ENCODE measurements at places on chromosomes 2 and 18.
A peak's percentile ranks its signal among the peaks of the same experiment; 100 is the strongest.

GRCh38 chr18:25621682-25622081 lies 269.7 kb upstream of the ZNF521 start:
- no peak for DNase-seq

DNA sequence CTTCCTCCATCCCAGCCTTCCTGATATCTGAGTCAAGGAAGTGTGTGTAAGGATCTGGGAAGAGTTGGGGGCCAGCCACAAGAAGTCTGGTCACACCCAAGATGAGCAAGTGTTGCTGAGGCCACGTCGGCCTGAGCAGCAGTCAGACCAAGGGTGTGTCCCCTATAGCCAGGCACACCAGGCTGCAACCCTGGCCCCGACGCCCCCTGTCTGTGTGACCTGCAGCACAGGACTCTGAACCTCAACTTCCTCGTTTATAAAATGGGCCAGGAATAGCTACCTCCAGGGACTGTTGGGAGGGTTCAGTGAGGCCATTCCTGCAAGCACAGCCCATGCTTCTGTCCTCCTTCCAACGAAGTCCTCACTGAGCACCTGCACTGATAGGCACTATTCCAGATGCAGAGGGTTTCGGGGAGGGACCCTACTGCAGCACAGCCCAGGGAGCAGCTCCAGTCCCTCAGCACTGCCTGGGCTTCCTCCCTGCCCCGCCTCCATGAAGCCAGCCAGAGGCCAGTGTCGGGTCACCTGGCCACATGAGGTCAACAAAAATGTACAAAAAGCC lies 13.3 kb downstream of the LIMS2 start:
- DNase-seq: no peak

GRCh38 chr2:161557538-161557937 lies 66.7 kb upstream of the SLC4A10 start:
- DNase-seq: no peak

GRCh38 chr2:189265696-189266320 lies 86.2 kb upstream of the COL5A2 start:
- no peak for DNase-seq

DNA sequence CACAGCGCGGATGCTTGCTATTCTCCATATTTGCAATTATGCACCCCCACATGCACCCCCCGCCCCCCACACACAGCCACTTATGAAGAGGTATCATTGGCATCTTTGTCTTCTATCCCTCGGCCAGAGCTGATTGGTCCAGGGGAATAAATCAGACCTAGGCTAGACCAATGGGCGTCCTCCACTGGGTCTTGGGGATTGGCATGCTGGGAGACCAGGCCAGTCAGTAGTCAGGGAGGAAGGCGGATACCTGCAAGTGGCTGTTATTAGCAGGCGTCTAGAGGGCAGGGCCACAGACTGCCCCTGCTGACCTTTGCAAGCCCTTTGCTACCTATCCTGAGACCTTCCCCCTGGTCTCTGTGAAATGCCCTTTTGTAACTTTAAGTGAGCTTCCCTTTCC lies 30.0 kb downstream of the ATOH8 start:
- DNase-seq: no peak

GRCh38 chr2:217652761-217653639 lies 349.8 kb downstream of the TNS1 start:
- peak; percentile 82 for DNase-seq

- no peak for DNase-seq
Observed at GRCh38 chr18:80074697-80075096, 34.4 kb upstream of the ADNP2 start.

- DNase-seq: no peak
Observed at GRCh38 chr2:216653093-216653799, 20.0 kb downstream of the IGFBP2 start.

- DNase-seq: no peak
Observed at GRCh38 chr2:223696719-223697118, 94.6 kb upstream of the SCG2 start.

GRCh38 chr2:205511221-205511620 lies 171.1 kb upstream of the NRP2 start:
- no peak for DNase-seq

- no peak for DNase-seq
Observed at GRCh38 chr18:47251289-47252120, at the start of gene SKOR2. TSS of gene SKOR2 (minus strand) at chr18:47251660. CDS start at chr18:47249183, 2,477 bp downstream.

DNA sequence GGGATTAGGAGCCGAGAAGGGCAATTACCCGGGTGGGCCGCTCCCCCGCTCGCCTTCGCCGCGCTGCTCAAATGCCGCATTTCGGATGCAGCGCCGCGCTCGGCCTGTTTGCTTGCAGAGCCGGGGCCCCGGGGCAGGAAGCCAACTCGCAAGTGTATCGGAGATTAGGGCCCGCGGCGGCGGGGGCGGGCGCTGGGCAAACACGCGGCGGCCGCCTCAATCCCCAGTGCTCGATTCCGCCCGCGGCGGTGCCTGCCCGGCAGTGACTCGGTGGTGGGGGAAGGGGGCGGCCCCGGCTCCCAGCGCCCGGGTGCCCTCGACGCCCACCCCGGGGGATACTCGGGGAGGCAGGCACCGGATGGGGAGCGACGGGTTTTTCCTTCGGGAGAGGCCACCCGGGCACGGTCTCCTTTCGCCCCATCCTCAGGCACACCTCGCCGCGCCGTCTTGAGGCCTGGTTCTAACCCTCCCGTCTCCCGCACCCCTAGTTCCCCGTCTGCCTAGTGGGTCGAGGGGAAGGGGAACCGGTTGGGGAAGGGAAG lies 26.6 kb upstream of the NOTO start:
- no peak for DNase-seq

- peak; percentile 34 for DNase-seq
Observed at GRCh38 chr2:25347205-25347815, 5.6 kb upstream of the DNMT3A start.

- DNase-seq: no peak
Observed at GRCh38 chr2:10477443-10478297, 29.5 kb upstream of the ODC1 start.

DNA sequence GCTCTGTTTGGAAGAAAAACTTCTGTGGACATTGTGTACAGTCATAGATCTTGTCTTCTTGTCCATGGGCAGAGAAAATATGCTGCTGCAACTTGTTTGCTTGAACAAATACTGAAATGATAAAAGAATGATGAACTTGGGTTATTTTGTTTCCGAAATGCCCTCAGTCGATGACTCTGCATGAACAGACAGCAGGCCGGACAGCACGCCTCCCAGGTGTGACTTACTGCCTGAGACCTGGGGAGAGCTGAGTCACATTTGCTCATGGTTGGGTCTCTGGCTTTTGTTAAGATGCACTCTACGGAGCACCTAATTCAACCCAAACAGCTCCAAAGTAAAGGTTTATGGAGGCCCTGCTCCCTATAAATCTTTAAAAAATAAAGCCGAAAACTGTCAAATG lies 262.5 kb downstream of the ZNF521 start:
- no peak for DNase-seq

DNA sequence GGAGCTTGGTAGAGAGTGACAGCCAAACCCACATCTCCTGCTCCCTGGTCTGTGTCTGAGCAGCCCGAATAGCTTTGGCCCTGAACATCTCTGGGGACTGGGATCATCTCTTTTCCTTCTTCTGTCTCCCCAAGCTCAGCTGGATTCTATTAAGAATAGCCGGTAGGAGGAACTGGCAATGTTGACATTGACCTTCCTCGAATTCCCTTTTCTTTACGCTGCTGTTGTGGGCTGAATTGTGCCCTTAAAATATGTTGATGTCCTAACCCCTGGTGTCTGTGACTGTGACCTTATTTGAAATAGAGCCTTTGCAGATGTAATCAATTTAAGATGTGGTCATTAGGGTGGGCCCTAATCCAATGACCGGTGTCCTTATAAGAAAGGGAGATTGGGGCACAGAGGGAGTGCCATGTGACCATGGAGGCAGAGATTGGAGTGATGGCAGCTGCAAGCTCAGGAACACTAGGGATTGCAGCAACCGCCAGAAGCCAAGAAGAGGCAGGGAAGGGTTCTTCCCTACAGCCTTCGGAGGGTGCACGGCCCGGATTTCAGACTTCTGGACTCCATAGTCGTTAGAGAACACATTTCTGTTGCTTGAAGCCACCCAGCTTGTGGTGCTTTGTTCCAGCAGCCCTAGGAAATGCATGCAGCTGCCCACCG lies 5.8 kb upstream of the SFTPB start:
- DNase-seq: no peak

- no peak for DNase-seq
Observed at GRCh38 chr2:237904831-237905599, 45.6 kb downstream of the RAMP1 start.

- DNase-seq: no peak
Observed at GRCh38 chr18:35172451-35173035, 68.3 kb upstream of the ZNF397 start.

DNA sequence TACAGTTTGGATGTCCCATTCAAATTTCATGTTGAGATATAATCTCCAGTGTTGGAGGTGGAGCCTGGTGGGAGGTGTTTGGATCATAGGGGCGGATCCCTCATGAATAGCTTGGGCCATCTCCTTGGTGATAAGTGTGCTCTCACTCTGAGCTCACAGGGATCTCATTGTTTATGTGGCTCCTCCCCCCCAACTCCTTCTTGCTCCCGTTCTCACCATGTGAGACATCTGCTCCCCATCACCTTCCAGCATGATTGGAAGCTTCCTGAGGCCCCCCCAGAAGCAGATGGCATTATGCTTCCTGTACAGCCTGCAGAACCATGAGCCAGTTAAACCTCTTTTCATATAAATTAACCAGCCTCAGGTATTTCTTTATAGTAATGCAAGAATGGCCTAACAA lies 3.0 kb upstream of the INPP1 start:
- DNase-seq: no peak

GRCh38 chr2:230328155-230328458 lies 1.1 kb downstream of the SP140L start:
- no peak for DNase-seq

GRCh38 chr18:63617049-63617914 lies 26.8 kb downstream of the SERPINB4 start:
- no peak for DNase-seq

DNA sequence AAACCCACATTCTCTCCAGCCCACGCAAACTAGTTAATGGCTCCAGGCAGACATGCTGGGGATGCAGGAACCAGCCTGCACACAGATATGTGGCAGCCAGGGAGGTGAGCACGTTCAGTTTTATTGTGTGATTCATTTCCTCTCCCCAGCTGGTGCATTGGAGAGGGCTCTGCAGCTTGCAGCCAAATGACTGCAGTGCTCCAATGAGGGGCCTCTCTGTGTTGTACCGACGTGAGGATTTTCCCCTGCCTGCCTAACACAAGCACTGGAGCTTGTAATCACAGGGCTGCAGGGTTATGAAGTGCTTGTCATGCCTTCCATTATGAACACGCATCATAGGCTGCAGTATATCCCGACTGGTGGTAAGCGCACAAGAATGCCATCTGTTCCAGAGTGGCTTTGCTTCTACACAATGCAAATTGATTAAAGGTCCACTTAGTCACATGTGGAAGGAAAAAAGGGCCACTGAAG lies 92.3 kb upstream of the THUMPD2 start:
- peak; percentile 86 for DNase-seq

DNA sequence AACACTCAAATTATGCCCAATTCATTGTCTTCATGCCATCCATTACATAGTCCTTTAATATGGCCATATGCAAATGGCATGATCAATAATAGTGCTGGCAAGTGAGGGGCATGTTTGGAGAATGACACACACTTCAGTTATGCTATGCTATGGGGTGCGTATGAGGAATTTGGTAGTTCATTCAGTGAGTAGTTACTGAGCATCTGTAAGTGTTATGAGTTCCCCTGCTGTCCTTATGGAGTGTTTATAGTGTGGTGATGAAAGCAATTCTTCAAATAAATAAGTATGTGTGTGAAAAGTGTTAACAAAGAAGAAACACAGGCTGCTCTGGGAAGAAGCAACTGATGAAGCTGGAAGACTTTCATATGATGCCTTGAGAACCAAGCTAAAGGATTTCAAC lies 383.7 kb upstream of the SLC14A2 start:
- DNase-seq: no peak

DNA sequence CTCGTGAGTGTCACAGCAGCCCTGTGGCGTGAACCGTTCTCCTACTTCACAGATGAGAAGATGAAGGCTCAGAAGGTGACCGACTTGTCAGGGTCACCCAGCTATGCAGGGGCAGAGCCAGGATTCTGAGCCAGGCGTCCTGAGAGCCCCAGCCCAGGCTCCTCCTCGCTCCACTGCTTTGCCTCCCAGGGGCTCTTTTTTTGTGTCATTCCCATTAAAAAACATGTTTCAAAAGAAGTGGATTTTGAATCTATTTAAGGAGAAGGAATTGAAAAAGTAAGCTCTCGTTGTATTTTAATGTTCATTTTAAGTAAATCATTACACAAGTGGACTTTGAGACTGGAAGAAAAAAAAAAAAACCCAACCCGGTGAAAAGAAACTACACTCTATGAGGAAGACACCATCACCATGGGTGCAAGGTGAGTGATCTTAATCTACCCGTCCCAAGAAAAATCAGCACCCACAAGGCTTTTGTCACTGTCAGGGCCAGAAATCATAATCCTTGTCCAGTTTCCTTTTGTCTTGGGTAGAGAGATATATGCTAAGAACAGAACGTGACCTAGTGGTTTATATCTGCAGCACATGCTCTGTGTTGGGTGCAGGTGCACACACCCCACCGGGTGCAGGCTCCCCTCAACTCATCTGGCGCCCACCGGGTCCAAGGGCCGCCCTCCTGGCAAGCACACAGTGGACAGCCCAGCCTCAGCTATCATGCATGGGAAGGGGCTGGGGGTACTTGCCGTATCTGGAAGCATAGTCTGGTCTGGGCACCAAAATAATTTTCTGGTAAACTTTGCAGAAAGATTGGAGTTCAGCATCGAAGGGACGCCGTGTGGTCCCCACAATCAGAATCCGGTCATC lies 73.5 kb upstream of the ASB18 start:
- DNase-seq: no peak

- DNase-seq: no peak
Observed at GRCh38 chr2:136282251-136282650, 164.3 kb upstream of the CXCR4 start.

- no peak for DNase-seq
Observed at GRCh38 chr2:223601932-223602666, at the start of gene SCG2. TSS of gene SCG2 (minus strand) at chr2:223602361. CDS start at chr2:223599282, 3,079 bp downstream.

- DNase-seq: no peak
Observed at GRCh38 chr2:131055169-131056065, 37.8 kb downstream of the FAM168B start.

DNA sequence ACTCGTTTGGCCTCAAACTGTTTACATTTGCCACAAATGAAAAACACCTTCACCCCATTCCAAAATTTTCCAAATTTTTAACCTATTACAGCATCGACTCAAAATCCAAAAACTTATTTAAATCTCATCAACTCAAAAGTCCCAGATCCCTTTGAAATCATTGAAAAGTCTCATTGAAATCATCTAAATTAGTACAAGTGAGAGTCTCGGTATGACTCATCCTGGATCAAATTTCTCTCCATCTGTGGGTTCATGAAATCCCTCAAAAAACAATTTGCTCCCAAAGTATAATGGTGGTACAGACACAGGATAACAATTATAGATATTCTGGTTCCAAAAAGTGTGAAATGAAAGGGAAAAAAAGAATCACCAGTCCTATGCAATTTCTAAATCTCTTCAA lies 65.1 kb downstream of the LRP1B start:
- DNase-seq: no peak

DNA sequence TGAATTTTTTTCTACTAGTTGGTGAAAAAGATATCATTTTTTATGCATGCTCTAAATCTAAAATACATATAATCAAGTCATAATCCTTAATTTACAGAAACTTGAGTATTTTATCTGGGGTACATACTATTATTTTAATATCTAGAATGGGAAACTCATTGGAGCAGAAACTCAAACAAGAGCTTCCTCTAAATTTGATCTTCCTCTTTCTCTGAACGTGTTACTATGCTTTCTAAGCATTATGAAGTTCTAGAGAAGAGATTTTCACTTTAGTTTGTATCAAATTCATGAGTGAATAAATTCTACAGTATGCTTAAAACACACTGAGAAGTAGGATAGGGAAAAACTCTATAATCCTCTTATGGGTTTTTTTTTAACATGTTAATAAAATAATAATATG lies 20.6 kb upstream of the SLC38A11 start:
- DNase-seq: no peak
